ENCODE measurements at places on chromosomes 1 and 21. TPM values are rescaled to one million over a fixed set of nuclear protein-coding genes. Genes with fewer than 3 reads are reported as not detected.

The UTS2 gene
- 4.8 TPM for total RNA-seq

The TBX19 gene
- 3.5 TPM for total RNA-seq

The TACSTD2 gene
- total RNA-seq = 0.38 TPM

The TNNT2 gene
- not detected for total RNA-seq

The KIF2C gene
- total RNA-seq = 1.1 TPM

The PRAMEF8 gene
- not detected for total RNA-seq

The TADA1 gene
- total RNA-seq = 11.1 TPM

The AGMAT gene
- 10.8 TPM for total RNA-seq

The IBA57 gene
- 12.6 TPM for total RNA-seq

The PLA2G2A gene
- not detected for total RNA-seq

The JAM2 gene
- total RNA-seq = 0.99 TPM

The C1orf94 gene
- total RNA-seq = not detected

The S100A8 gene
- not detected for total RNA-seq

The KRTAP19-1 gene
- total RNA-seq = not detected

The ZNF670 gene
- total RNA-seq = 0.82 TPM

The SPRR4 gene
- not detected for total RNA-seq

The ETV3L gene
- not detected for total RNA-seq

The UMODL1 gene
- total RNA-seq = 0.18 TPM

The TEX38 gene
- total RNA-seq = not detected

The ELAVL4 gene
- not detected for total RNA-seq

The OR6K3 gene
- total RNA-seq = not detected

The GBP4 gene
- 44.2 TPM for total RNA-seq

The BEND5 gene
- total RNA-seq = 4.1 TPM

The LRRC39 gene
- 1.3 TPM for total RNA-seq

The CFAP141 gene
- not detected for total RNA-seq

The SLC45A1 gene
- 1.2 TPM for total RNA-seq

The PPIAL4G gene
- total RNA-seq = 2.1 TPM

The SPRR1A gene
- total RNA-seq = not detected

The ACTL8 gene
- total RNA-seq = not detected

The MAP10 gene
- total RNA-seq = 1.5 TPM

The DTL gene
- total RNA-seq = 1.2 TPM

The CD1B gene
- total RNA-seq = not detected

The GJA5 gene
- not detected for total RNA-seq

The INTS7 gene
- 12.2 TPM for total RNA-seq

The FCRL5 gene
- total RNA-seq = 0.98 TPM

The GPR161 gene
- 0.39 TPM for total RNA-seq

The RAP1GAP gene
- 0.35 TPM for total RNA-seq

Measured in T-cell (primary cell).